Muscle of back (tissue), 13 donors: ENCODE measurements at places on chromosomes 7 and 10.

DNA sequence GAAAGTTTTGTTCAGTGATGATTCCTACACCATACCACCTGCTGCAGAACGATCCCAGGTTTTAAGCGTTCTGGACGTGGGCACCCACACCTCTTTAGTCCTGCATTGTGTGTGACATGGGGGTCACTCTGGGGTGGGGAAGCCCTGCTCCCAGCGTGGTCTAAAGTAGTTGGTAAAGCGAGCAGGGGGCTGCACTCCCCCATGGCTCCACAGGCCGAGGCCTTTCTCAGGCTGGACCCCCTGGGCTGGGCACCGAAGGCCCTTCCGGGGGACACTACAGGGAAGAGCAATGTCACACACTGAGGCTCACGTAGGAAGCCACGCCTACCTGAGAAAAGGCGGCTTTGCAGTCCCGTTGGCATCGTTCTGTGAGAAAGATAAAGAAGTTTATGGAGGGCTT, 12.3 kb downstream of the BRI3 start:
- DNase-seq, result no peak

- no peak for DNase-seq
These were observed 3.2 kb downstream of the TES start for GRCh38 chr7:116213361-116214130.

DNA sequence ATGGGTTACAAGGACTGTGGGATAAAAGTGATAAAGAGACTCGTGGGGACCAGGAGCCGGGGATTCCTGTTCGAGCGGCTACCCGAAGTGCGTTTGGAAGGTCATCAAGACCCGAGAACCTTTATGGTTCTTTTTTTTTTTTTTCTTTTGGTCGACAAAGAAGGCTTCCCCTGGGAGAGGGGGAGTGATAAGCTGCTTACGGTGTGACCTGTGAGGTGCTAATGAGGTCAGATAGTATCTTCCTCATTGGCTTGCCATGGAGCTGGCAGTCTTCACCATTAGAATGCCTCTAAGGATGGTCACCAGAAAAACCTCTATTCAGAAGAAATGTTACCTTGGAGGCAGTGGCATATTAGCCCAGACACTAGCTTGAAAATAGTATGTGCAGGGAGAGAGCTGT, 92.3 kb upstream of the STEAP4 start:
- DNase-seq, result peak; percentile 30

DNA sequence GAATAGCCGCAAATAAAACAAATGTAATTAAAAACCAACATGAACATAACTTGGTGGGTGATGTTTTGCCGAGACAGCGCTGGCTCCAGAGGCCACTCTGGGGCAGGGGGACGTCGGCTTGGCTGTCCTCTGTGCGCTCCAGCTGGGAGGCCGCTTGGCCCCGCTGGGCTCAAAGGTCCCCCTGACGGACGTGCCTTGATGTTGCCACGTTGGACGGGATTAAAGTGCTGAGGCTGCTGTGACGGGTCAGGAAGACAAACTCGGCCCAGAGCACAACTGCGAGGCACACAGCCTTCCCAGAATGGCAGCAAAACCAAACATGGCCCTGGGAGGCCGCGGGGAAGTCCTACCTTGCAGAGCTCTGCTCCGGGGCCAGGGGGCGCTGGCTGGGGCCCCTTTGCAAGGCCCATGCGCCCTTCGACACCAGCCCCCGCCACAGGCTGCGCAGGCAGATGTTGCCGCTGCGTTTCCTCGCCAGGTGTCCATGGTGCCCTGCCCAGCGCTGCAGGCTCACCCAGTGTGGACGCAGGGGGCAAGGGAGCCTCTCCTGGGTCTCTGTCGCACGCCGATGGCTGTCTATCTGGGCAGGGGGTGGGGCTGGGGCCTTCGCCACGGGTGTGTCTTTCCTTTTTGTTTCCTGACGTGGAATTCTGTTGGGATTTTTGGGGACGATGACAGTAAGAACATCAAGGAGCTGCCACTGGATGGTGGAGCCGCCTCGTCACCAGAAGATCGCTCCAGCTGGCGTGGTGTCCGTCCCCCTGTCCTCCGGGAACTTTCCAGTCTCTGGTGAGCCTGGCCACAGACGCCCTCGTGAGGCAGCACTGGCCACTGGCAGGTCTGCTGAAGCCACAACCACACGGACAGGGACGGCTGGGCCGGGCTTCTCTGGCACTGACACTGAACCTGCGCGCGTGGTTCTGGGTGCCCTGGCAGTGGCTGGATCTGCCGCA, 99.6 kb upstream of the DIP2C start:
- DNase-seq, result peak; percentile 53

- no peak for DNase-seq
These were observed 87.4 kb downstream of the CDH23 start for GRCh38 chr10:71483885-71484751.

DNA sequence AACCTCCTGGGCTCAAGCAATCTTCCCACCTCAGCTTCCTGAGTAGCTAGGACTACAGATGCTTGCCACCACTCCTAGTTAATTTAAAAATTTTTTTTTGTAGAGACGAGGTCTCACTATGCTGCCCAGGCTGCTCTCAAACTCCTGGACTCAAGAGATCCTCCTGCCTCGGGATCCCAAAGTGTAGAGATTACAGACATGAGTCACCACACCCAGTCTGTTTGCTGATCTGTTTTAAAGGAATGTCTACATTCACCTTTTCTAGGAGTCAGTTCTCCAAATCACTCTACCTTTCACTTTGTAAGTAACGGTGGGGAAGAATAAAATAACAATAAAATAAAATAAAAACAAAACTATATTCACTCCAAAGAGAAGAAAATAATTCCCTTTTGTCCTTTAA, 86.6 kb upstream of the AGBL3 start:
- no peak for DNase-seq

GRCh38 chr7:17830206-17830605, 110.1 kb downstream of the SNX13 start:
- DNase-seq, result no peak

- DNase-seq, result no peak
These were observed 37.5 kb downstream of the SMURF1 start for GRCh38 chr7:99106411-99106810.

DNA sequence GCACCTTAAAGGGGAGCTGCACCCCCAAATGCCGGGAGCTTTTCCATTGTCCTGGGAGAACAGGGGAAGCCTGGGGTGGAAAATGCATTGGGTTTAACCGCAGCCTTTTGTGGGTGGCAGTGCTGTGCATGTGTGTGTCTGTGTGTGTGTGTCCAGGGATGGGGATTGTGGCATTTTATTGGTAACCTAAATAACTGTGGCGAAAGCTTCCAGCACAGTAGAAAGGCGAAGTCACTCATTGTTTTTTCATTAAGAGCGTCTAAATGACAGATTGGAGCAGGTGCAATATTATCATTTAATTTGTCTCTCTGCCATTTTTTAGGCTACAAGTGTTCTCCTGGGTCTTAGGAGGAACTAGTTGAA, 55.1 kb downstream of the INSIG1 start:
- DNase-seq, result no peak

- no peak for DNase-seq
These were observed 217.6 kb downstream of the USP6NL start for GRCh38 chr10:11393858-11394257.

GRCh38 chr7:149237502-149237901, 1.9 kb upstream of the ZNF212 start:
- DNase-seq, result no peak

DNA sequence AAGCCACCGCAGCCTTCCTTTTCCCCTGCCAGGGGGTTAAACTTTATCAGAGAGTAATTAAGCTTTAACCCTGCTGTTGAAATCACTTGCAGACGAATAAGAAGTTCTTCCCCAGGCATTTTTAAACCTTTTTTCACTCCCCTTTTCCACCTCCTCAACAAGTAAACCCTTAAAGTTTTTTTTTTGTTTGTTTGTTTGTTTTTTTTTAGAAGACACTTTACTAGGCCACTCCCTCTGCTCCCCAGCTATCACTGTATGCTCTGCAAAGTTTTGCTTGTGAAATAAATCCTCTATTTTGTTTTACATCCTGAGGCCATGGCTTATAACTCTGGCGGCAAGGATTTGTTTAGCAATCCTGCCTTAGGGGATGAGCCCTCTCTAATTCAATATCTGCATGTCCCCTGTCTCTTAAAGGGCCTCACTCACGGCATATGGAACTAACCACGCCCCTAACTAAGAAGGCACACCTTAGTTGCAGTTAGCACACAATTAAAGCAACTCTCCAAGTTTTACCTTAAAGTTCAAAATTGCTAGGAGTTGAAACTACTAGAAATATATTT, 1354.7 kb upstream of the LRRTM3 start:
- DNase-seq, result peak; percentile 7

DNA sequence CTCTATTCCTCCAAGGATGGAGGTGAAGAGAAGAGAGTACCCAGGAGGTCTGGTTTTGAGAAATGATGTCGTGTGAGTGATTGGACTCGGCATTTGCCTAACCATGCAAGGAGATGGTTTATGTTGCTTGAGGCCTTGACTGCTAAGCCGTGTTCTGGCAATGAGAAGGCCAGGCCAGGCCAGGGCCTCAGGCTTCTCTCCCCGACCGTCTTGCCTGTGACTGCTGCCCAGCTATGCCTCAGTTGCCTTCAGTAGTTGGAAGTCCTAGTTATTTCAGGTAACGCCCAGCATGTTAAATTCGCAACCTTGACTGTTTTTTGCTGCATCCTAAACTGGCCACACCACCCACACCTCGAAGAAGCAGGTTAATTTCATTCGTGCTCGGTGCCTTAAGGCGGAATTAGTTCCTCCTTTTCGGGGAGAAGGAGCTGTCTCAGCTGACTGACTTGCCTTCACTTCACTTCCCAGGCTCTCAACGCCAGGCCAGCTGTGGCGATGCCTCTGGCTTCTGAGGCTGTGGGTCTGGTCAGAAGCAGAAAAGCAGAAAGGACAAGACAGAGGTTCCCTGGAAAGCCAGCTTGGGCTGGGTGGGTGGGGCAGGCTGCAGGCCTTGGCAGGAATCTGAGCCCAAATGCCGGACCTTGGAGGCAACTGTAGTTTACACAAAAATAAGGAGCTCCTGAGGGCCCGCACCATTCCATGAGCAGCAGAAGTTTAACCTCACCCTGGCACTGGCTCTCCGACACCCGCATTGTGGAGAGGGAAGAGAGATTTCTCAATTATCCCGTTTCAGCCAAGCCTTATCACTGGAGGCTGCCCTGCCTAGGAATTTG, 61.9 kb upstream of the SAMD8 start:
- no peak for DNase-seq

- peak; percentile 80 for DNase-seq
These were observed 286.8 kb downstream of the PARD3 start for GRCh38 chr10:34528320-34528719.

GRCh38 chr7:7276161-7276560, 93.8 kb downstream of the C1GALT1 start:
- DNase-seq, result no peak

DNA sequence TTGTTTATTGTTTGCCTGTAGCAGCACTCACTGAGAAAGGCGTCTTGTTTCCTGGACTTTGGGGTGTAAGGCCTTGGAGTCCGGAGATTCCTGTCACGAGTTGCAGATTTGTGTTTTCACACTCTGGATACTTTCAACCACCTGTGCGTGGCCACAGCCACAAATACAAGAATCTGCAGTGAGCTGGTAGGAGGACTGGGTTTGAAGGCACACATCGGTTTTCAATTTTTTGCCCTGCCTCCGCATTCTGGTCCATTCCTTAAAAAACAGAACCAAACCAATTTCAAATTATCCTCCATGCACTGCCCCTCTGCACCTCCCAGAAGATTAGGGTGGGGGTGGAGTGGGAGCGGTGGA, 619 bp downstream of the EXOC4 start:
- peak; percentile 11 for DNase-seq

DNA sequence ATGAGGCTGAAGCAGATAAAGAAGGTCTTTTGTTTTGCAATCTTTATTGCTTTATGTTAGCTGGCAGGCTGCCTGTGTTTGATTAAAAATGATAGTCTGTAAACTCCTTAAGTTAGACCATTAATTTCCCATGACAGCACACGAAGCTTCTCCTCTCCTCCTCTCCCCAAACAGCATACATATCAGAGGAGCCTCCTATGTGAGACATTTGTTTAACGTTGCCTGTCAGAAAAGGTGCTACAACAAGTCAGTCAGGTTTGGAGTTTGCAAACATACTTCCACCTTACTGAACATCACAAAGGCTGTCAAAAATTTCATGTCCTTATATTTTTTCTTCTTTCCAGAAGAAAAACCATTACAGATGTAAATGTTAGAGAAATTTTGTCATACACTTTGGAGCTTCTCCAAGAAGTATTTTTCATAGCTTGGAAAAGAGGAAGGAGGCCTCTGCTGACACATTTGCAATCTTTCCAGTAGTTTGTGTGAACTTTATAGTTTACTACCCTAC, 393.1 kb downstream of the EXOC4 start:
- DNase-seq, result peak; percentile 42

DNA sequence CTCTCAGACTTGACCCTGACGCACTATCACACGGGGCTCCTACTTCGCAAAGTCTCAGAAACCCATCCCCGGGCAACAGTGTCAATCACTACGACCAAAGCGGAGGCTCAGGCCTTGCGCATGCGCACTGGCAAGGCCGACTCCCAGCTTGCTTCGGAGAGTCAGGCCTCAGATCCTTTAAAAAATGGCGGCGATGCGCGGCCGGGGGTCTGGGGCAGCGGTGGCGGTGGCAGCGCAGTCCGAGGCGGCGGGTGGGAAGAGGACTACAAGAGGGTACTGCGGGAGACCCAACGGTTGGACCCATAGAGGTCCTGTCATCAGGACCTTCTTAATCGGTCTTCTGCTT, 196.9 kb downstream of the ZNF716 start:
- no peak for DNase-seq
